ENCODE measurements at places on chromosomes 16 and 17. TPM values are rescaled to one million over a fixed set of nuclear protein-coding genes. Genes with fewer than 3 reads are reported as not detected.

Gene NPIPB2
- total RNA-seq = 16.6 TPM

Gene MYH1
- total RNA-seq = not detected

Gene KRT20
- total RNA-seq = not detected

Gene ADCY7
- total RNA-seq = 17.0 TPM

Gene NOXO1
- total RNA-seq = 1.5 TPM

Gene PRAC2
- not detected for total RNA-seq

Gene KRTAP4-9
- not detected for total RNA-seq

Gene TBX6
- total RNA-seq = 3.5 TPM

Gene TAT
- not detected for total RNA-seq

GRCh38 chr17:30368912-30369720 is 9.6 kb upstream of the CPD start:
- DNase-seq = no peak

DNA sequence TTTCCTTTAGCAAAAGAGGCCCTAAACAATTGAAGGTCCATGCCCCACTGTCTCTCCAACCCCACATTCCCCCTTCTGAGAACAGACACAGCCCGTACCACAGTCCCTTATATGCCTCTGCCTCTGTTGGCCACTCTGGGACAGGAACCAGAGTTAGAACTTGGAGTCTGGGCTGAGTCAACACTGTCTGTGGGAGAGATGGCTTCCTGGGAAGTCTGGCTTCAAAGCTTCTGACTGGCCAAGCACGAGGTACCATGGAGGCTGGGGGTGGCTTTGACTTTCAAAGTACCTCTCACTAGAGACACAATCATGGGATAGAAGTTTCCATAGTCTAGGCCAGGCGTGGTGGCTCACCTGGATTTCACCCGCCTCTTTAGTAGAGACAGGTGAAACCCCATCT is 14.9 kb upstream of the SPOP start:
- DNase-seq = no peak

- DNase-seq = no peak
Observed at GRCh38 chr16:29811896-29812665, at the start of gene PRRT2. PRRT2 (plus strand) TSS chr16:29812193; CDS start chr16:29813055, 862 bp downstream.

- no peak for DNase-seq
Observed at GRCh38 chr16:55487048-55487803, 8.2 kb downstream of the MMP2 start.

GRCh38 chr17:33199571-33200510 is 93.3 kb downstream of the ASIC2 start:
- no peak for DNase-seq

DNA sequence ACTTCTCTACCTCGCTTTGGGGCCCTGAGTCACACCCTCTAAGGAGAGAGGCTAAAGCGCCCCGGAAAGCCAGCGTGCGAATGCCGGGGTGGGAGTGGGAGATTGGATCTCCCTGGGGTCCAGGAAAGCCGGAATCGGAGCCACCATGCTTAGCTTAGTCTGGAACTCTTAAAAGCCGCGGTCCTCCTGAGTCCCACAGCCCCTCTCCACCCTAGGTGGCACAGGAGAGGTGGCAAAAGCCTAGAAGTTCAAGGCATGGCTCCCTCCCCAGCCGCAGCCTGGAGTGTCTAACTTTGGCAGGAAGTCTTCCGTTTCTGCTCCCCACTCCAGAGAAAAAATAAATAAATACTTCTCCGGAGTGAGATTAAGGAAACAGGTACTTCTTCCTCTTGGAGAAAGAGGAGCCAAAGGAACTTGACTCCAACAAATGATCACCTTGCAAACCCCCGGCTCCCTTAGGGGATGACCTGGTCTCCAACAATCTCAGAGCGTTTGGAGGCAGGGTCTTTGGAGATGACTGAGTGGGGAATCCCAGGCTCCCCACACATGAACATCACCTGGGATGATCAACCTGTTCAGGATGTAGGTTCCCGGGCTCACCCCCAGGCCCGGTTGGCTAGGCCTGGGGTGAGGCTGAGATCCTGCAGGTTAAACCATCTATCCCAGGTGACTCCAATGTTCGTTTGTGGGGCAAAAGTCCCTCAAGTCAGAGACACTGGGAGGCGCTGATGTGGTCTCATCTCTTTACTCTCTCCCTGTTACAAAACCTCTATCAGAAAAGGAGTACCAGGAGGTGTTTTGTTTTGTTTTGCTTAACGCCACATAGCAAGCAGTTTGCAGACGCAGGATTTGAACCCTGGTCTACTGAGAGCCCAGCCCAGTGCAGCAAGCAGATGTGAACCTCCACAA is 2.9 kb downstream of the CIITA start:
- DNase-seq = no peak

DNA sequence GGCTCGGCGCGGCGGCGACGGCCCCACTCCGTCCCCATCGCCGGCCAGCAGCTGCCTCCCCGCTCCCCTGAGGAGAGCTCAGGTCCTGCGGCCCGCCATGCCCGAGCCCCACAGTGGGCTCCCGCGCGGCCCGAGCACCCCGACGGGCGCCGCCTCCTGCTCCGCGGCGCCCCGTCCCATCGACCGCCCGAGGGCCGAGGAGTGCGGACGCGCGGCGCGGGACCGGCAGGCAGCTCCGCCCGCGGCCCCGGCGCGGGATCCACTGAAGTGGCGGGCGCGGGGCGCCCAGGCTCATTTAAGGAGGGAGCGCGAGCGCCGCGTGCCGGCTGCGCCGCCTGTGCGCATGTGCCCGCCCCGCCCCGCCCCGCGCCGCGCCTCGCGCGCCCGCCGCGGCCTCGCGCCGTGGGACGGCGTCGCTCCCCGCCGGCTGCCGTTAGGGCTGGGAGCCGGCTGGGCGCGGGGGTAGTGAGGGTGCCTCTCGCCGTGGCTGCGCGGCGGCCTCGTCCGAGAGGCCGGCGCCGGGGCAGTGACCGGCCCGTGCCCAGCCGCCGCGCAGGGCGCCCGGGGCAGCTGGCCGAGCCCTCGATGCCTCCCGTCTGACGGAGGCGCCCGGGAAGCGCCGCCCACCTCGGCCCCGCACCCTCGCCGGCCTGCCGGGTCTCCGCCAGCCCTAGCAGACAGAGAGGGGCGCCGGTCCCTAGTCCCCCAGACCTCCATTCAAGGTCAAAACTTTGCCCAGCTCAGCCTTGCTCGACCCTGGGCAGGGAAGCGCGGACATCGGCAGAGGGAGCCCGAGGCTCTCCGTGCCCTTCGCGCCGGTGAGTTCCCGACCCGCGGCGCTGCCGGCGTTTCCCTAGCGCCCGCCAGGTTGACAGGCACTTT is at the start of gene NETO2:
TSS of gene NETO2 (minus strand) at position 269 of the 882 bp plus-strand sequence. CDS start 333 bp downstream, outside the sequence.
- peak; percentile 60 for DNase-seq

GRCh38 chr16:85395913-85396878 is 216.9 kb upstream of the GSE1 start:
- no peak for DNase-seq

DNA sequence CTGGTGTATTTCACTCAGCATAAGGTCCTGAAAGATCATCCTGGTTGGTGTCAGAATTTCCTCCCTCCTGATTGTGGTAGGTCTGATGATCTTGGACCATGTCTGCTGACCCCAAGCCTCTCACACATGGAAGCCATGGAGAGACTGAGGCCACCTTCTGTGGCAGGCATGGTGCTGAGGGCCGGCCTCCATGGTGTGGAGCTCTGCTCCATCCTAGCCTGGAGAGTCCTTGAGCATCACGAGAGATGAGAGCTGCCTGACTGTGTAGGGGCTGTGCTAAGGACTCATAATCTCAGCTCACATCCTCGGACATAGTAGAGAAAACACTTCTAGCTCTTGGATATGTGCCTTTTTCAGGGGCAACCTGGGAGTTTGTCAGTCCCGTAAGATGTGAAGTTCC is 40.6 kb downstream of the MPRIP start:
- no peak for DNase-seq

GRCh38 chr16:22359679-22360078 is 14.7 kb downstream of the CDR2 start:
- DNase-seq = no peak

- no peak for DNase-seq
Observed at GRCh38 chr16:60703096-60703495, 1333.1 kb downstream of the CDH8 start.

GRCh38 chr16:50315346-50315997 is 49.1 kb downstream of the ADCY7 start:
- DNase-seq = no peak

GRCh38 chr17:55117164-55117563 is 147.6 kb upstream of the HLF start:
- DNase-seq = no peak

GRCh38 chr16:9159839-9160550 is 68.6 kb downstream of the HAPSTR1 start:
- peak; percentile 52 for DNase-seq

DNA sequence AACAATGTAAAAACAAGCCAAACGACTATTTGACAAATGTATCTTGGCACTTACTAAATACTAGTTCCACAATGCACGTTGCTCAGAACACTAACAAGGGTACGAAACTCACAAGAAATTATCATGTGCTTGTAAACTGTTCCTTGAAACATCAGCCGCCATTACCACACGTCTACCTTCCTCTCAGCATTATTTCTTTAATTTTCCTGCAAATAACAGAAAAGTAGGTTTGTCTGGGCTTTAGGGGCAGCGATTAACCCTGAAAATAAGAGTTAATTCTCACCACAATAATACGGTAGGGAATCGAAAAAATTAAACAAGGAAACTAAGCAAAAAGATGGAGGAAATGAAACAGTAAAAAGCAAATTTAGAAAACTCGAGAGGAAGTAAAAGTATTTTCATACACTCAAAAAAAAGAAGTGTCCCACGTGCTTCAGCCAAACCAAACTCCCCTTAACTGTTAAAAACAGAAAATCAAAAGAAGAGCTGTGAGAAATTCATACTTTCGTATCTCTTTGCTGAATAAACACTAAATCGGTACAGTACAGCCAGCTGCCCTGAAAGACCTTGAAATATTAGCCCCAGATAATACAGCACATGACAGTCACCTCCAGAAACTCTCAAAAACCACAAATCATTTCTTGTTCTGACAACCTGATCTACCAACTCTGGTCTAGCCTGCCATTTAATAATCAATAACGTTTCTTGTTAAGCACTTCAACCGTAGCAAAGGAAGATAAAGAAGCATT is 1.2 kb downstream of the ARHGAP17 start:
- DNase-seq = no peak

DNA sequence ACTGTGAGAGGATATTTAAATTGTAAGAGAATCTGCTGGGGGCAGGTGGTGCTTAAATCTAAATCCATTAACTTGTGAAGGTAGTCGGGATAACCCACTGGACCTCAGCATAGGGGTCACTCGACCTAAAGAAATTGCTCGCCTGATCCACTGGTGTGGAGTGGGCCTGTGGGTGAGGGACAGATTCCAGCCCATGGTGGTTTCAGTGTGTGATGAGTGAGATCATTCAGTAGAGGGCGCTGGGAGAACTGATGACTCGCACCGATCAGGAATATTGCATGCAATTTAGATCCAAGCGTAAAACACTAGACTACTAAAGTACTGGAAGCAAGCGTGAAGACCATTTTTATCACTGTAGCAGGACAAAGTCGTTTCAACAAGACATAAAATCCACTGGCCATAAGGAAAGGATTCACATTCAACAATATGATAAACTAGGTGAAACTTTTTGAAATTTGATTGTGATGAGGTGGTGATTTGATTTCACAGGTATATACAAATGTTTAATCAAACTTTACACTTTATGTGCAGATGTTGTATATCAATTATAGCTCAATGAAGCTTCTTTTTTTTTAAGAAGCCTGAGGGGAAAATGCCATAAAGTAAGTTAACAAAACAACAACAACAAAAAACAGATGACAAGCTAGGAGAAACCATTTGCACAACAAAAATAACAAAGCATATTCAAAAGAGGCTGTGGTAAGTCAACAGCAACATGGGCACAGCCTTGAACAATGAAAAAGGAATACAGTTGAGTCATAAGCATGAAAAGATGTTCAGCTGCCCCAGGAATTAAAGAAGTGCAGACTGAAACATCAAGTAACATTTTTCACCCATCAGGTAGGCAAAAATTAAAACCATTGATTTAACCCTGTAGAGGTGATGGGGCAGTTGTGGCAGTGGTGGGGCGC is 7.5 kb upstream of the TMEM170A start:
- peak; percentile 16 for DNase-seq

GRCh38 chr16:12120982-12121652 is 144.6 kb downstream of the SNX29 start:
- no peak for DNase-seq

GRCh38 chr16:59440-60059 is 5.9 kb downstream of the SNRNP25 start:
- DNase-seq = no peak

GRCh38 chr17:44828919-44829522 is 1.1 kb downstream of the GJC1 start:
- DNase-seq = no peak

DNA sequence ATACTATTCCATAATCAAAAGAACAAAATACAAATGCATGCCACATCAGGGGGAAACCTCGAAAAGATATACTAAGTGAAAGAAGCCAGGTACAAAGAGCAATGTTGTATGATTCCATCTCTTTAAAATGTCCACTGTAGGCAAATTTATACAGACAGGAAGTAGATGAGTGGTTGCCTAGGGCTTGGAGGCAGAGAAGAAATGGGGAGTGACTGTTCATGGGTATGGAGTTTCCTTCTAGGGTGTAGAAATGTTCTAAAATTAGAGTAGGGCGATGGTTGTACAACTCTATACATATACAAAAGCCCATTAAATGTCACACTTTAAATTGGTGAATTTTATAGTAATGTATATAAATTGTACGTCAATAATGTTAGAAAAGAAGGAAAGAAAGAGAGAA is 128.1 kb downstream of the MAF start:
- DNase-seq = no peak

DNA sequence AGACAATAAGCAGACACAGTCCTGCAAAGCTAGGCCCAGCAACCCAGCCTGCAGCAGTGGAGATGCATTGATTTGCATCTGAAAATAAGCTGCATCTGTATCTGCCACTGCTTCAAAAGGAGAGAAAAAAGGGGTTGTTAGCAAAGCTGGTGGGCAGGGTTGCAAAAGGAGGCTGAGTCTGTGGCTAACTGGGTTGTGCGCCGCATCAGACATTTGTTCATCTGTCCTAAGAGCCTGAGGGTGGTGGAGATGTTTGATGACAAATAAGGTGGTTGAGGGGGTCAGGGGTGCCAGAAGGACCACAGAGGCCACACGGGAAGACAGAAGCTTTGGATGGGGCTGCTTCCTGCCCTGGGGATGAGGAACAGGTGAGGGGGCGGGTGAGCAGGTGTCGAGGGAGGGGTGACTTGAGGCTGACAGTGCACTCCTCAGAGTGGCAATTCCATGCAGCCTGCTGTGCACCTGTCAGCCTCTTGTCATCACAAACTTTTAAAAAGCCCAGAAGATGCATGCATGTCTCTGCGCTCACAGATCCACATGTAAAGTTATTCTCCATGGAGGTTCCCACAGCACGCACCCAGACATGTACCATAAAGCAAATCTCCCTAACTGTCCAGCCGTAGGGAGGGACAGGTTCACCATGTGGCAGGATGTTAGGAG is 35.4 kb downstream of the WSB1 start:
- DNase-seq = no peak

GRCh38 chr16:27772093-27772825 is 222.3 kb downstream of the KATNIP start:
- DNase-seq = no peak

- peak; percentile 54 for DNase-seq
Observed at GRCh38 chr17:28370035-28370743, at the start of gene VTN. VTN (minus strand) TSS chr17:28370307; CDS start chr17:28370203, 104 bp downstream.

Data from progenitor cell of endocrine pancreas (in vitro differentiated cells).